ENCODE measurements at places on chromosomes 12 and 14.

DNA sequence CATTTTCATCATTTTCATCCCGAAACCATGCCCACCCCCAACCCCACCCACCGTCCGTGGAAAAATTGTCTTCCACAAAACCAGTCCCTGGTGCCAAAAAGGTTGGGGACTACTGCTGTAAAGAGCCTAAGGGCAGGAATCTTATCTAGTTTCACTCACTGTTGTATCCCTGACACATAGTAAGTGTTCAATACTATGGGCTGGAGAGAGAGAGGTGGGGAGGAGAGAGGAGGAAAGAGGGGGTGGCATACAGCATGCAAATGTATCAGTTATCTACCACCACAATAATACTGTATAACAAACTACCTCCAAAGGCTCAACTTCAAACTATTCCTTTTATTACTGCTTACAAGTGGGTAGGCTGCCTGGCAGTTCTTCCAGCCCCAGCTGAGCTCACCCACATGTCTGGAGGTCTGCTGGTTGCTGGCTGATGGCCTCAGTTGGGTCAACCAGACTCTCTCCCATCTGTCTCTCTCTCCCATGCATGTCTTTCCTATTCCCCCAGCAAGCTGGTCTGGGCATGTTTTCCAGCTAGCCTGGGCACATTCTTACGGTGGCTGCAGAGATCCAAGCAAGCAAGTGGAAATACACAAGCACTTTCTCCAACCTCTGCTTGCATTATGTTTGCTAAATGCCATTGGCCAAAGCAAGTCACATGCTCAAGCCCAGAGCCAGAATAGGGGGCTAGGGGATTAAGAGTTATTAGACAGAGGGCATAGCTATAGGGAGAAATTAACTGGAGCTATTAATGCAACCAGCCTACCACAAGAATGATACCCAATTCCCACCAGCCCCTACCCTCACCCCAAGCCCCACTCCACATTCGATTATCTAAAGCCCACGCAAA, 31.6 kb upstream of the FICD start:
- no peak for DNase-seq

DNA sequence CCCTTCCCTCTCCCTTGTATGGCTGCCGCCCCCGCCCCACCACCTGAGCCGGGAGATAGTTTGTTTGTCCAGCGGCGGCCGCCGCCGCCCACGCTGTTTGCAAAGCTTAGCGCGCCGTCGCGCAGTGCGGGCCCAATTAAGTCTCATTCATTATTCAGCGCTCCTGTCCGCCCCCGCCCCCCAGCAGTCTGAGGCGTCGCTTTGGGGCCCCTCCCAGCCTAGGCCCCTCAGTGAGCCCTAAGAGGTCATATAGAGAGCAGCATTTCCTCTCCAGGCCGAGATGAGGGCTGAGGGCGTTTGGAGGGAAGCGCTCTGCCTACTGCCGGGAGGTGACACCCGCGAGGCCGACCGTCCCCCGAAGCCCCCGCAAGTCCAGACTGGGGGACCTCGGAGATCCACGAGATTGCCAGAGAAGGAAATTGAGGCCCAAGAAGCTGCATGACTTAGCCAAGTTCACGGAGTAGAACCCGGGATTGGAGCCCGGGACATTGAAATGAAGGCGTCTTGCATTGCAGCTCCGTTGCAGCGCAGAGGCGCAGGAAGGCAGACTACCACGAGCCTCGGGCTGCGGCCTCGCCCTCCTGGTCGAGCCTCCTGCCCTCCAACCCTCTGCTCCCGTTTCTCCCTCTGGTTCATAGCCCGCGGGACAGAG, at the start of gene DNAJC22:
TSS of gene DNAJC22 (plus strand) at position 230 of the 652 bp plus-strand sequence. CDS start 1,985 bp downstream, outside the sequence.
- DNase-seq, result no peak

DNA sequence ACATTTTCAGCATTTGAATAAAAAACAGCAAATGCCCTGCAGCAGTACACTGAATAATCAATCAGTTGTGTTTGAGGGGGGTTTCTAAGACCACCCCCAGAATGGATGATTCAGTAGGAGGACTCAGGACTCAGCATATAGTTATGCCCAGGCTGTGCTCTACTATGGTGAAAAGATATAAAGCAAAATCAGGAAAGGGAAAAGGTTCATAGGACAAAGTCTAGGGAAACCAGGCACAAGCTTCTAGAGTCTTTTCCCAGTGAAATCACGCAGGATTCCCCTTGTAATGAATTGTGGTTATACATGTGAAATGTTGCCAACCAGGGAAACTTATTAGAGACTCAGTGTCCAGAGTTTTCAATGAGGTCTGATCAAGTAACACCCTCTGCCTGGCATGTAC, 25.0 kb upstream of the SLC17A8 start:
- DNase-seq, result no peak

- no peak for DNase-seq
Measured at GRCh38 chr12:115945491-115945885, 332.0 kb downstream of the MED13L start.

GRCh38 chr14:101395779-101396178, 165.5 kb upstream of the DIO3 start:
- no peak for DNase-seq

GRCh38 chr12:65620046-65620445, 204.2 kb upstream of the HMGA2 start:
- no peak for DNase-seq

DNA sequence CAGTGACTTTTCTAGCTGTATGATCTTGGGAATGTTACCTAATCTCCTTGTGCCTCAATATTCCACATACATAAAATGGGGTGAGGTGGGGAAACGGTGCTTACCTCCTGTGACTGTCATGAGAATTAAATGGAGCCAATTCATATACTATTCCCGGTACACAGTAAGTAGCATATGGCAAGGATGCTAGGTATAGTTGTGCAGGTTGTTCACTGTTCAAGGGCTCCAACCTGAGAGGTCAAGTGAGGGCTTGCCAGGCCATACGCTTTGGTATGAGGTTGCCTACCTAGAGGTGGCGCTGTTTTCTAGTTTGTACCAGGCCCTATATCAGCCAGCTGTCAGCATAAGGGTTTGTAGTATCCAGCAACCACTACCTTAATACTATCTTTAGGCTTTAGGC, 3.6 kb upstream of the BATF start:
- DNase-seq, result no peak

DNA sequence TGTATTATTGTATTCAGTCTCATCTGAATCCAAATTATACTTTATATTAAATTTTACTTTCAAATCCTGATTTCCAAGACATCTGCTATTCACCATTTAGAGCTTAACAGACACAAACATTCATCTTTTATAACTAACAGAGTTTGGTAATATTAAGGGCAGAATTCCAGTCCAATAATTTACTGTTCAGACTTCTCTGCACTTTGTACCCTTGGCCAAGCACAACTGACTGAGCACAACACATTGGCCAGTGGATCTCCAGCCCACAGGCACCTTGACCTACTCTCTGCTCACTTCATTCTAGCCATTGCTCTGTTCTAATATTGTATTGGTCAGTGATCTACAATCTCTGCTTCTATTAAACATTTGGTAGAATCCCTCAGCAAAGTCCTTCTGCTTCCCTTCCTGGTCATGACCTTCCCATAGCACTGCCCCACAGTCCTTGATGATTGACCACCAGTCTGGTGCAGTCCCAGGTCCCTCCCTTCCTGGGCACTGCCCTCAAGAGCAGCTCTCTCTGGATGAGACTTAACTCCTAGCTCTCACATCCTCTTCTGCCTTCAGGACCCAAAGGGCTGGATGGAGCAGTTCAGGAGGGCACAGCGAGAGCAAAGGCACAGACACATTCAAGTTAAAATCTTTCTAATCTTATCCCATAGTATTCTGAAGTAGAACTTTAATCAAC, 97.7 kb upstream of the OVCH1 start:
- no peak for DNase-seq

GRCh38 chr12:54935235-54935951, 49.2 kb downstream of the TESPA1 start:
- DNase-seq, result peak; percentile 41

GRCh38 chr12:108614041-108614440, 16.2 kb upstream of the TMEM119 start:
- no peak for DNase-seq

DNA sequence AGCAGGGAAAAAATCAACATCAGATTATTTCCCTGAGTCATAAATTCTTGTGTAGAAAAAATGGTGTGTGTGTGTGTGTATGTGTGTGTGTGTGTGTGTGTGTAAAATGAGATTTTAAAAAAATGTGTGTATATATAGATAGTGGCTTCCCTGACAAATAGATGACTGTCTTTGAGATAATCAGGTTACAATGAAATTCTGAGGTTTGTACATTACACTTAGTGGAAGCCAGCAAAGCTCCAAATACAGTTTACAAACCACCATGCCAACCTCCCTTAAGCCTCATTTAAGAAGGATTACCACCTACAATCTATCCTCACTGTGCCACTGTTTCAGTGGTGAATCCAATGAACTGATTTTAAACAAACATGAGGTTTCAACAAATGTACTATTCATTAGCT, 93.8 kb downstream of the MED13L start:
- DNase-seq, result no peak

GRCh38 chr12:54204316-54204715, 15.5 kb upstream of the SMUG1 start:
- DNase-seq, result no peak

DNA sequence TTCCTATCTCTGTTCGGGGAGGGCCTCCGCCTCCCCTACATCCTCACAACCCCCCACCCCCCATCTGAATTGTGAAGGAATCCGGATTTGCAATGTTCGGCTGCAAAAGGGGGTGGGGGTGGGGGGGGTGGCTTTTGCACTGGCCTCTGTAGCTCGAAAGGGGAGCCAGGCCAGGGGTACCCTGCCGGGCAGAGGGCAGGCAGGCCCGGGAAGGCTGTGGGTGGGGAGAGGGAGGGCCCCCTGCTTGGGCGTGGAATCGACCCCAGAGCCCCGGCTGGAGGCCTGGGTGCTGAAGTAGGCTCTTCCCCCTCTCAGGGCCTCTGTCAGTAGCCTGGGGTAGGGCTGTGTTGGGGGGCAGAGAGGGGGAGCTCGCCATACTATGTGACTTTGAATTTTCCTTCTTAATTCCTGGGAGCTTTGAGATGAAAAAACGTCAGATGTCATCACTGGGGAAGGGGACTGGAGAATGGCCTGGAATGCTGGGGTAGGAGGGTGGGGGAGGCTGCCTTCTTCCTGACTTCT, 1.1 kb downstream of the LRP1 start:
- DNase-seq, result no peak

DNA sequence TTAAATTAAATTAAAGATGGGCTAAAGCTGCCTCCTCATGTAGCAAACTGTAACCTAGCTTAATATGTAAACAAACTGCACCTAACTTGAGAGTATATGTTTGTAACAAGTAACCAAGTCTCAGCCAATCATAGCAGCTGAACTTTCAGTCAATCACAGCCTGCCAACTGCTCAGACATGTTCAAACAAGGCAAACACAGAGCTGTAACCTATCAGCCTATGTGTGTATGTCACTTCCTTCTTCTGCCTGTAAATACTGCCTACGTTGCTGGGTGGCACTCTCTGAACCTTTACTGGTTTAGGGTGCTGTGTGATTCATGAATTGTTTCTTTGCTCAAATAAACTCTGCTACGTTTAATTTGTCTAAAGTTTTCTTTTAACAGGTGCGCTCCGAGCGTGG, 2.9 kb downstream of the SERPINA6 start:
- DNase-seq, result no peak

- DNase-seq, result no peak
Measured at GRCh38 chr14:52310541-52310940, 3.6 kb upstream of the PTGER2 start.

DNA sequence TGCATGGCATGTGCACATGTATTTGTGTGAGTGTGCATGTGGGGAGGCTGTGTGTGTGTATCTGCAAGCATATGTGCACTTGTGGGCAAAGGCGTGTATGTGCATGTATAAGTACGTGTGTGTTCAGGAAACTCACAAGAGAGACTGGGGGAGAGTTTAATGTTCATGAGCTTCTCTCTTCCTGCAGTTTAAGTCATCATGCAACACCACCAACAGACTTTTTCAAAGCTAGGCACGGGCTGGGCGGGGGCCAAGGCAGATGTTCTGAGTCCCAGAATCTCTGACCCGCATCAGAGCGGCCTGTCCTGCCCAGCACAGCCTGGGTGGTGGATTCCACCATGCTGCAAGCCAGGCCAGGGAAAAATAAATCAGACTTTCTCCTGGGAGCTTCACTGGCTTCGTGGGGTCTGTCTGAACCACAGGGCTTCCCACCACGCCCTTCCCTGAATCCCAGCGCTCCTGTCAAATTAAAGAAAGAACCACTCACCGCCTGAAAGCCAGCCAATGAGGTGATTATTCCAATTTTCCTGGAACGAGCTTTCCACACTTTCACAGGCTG, 75.7 kb downstream of the PITPNM2 start:
- no peak for DNase-seq

GRCh38 chr14:83611491-83611890, 1918.5 kb upstream of the FLRT2 start:
- DNase-seq, result no peak

GRCh38 chr14:105184461-105184860, 3.3 kb upstream of the NUDT14 start:
- DNase-seq, result no peak

GRCh38 chr12:2856051-2856450, 788 bp downstream of the TEX52 start:
- no peak for DNase-seq

DNA sequence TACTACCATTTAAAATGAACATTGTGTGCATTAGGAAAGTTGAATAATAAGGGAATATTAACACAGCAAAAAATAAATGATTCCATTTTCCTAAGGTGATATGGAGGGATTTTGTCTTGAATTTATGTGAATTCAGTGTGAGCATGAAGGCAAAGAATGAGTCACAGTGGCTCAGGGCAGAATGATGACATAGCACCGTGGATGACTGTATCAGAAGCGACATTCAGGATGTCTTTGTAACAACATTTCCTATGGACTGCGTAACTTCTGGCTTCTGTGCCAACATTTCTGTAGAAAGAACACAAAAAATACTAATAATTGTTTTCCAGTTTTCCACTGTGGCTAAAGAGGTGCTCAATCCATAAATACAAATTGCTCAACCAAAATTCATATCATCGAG, 54.6 kb downstream of the TTC8 start:
- DNase-seq, result peak; percentile 1

DNA sequence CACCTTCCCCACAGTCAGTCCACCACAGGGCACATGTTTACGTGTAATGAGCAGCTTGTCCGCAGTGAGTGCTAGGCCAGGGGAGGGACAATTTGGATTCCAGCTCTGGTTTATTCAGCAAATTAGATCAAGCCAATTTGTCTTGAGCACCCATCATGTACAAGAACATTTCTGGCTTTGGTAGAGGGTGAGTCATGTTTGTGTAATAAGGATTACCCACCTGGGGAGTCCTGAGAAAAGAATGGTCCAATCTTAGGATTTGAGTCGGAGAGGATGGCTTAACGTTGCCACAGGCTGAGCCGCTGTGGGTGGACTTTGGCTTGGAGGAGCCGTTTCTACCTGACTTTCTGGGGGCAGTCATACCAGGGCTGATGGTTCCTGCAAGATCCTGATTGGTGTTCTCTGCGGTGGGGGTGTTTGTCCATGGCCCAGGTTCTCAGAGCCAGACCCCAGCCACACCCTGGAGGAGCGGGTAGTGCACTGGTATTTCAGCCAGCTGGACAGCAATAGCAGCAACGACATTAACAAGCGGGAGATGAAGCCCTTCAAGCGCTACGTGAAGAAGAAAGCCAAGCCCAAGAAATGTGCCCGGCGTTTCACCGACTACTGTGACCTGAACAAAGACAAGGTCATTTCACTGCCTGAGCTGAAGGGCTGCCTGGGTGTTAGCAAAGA, 143.7 kb downstream of the SMOC1 start:
- DNase-seq, result no peak

All from GF-D8 (cell line).